ENCODE measurements at places on chromosomes 2 and 18.

DNA sequence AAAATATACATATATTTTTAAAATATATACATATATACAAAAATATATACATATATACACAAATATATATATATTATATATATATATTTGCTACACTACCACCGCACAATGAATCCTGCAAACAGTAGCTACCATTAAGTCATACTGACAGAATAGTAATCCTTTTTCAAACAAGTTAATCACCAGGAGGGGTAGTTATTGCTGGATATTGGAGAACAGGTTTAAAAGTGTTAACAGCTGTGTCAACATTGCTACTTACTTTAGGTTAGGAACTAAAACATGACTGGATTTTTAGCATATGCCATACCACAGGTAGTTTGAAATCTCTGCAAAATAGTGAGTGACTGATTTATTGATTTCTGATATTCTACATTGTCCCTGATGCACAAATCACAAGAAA lies 529.1 kb upstream of the CDH7 start:
- no peak for DNase-seq

DNA sequence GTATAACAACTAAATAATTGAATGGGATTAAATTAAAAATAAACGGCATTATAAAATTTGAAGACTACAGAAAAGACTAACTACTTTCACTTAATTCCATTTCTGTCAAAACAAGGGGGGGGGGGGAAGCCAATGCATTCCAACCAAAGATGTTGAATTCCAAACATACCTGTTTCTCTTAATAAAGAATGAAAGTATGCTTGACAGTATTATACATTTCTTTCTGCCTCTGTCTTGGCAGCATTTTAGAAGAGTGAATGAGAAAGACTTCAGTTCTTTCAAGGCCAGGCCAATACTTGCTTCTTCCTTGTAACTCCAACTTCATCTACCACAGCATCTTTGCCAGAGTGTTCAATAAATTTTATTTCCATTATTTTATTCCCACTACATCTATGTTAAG lies 65.9 kb downstream of the PDE11A start:
- no peak for DNase-seq

DNA sequence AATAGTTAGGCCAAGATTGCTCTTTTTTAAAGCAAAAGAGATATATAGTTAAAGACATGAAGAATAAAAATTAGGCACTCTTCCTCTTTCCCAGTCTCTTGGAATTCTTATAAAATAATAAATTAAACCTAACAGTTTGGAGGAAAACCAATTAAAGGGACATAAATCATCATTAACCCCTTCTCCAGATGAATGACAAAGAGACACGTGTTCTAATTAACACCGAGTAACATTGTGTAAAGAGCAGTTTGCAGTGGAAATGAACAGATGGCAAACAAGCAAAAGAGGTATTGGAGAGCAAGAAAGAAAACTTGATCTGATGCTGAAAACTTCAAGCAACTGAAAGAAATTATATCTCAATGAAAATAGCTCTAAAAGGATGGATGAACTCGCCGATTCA lies 48.4 kb downstream of the BCL2 start:
- no peak for DNase-seq

GRCh38 chr2:10301941-10302478 lies 694 bp upstream of the HPCAL1 start:
- DNase-seq, result no peak

DNA sequence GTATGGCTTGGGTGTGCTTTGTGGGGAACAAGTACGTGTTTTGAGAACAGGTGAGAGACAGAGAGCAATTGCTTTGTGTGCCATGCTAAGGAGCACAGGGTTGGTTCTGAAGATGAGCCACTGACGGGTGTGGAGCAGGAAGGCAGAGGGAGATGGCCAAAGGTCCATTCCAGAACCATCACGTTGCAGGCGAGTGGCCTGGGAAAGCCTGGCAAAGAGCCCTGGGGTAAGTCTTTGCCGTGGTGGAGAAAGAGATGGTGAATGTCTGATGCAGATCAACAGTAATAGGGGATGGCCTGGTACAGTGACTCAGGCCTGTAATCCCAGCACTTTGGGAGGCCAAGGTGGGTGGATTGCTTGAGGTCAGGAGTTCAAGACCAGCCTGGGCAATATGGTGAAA lies 93.5 kb upstream of the ZNF521 start:
- no peak for DNase-seq

DNA sequence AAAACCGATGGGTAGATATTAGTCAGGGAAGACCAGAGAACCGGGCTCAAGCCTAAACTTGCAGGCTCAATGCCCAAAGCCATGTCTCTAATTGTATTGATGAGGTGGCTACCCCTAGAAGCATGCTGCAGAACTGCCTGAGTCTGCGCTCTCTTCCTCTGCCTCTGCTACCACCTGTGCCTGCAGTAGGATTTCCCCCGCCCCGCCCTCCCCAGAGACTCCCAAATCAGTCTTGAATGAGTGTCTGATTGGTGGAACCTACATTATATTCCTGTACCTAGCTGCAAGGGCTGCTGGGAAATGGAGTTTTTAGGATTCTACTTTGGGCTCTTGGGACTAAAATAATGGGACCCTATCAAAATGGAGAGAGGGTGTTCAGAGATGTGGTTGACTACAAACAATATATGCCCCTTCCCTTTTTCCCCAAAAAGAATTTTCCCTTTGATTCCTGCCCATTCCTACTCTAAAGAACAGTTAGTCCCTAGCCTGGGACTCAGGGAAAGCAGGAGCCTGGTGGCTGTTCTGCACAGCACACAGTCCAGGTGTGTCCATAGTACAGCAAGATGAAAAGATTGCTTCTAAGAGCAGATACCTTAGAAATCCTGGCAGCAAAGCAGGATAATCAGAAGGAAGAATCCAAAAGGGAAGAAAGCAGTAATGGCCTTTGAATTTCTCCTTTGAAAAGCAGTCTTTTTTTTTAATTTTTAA lies 12.5 kb downstream of the GRP start:
- no peak for DNase-seq

- no peak for DNase-seq
Measured at GRCh38 chr2:118098307-118099030, 10.2 kb downstream of the INSIG2 start.

- no peak for DNase-seq
Measured at GRCh38 chr18:68532328-68532885, 182.5 kb downstream of the TMX3 start.

DNA sequence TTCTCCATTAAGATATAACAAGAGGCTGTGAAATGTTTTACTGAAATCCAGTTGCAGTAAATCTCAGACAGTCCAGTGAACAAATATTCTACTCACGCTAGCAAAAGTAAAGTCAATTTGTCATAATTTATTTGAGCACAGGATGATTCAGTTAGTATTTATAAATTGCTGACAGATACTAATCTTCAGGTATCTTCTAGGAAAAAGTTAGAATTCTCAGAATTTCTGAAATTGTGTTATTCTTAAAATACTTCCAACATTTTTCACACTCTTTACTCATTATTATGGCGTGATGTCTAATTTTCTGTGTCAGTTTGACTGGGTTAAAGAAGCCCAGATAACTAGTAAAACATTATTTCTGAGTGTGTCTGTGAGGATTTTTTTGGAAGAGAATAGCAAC lies 460.2 kb upstream of the ACVR2A start:
- no peak for DNase-seq
